ENCODE measurements at places on chromosomes 2 and 18.

DNA sequence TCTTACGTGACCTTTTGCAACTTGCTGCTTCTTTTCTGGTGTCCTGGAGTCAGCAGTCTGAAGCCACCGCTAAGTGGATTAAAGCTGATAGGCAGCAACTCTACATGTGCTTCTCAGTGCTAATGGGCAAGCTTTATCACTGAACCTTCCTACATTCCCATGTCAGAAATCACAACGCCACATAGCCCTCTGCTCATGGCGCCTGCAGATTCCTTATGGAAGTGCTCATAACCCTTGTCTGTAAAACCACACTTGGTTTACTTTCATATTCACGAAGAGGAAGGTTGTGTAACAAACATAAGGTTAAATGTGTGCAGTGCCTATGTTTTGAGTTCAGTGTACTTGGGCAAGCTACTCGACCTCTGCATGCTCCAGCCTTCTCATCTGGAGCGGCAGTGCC, 319.8 kb downstream of the FBXO15 start:
- no peak for DNase-seq

GRCh38 chr18:55173291-55173690, 214.0 kb upstream of the CCDC68 start:
- DNase-seq, result no peak

DNA sequence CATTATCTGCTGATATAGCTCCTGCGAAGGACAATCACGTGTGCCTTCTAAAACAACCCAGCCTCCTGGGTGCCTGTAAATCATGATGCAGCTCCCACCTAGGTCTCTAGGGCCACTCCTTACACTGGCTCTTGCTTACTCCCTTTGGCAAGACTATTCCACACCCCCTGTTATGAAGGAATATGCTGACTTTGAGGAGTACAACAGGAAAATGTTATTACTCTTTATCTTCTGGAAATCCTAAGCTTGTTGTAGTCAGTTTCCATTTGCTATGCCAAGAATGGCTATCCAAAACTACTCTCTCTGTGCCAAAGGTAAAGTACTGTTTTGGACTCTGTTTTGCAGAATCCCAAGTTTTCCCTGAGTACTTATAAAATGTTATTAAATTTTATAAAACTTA, 7.7 kb downstream of the SGO2 start:
- no peak for DNase-seq

DNA sequence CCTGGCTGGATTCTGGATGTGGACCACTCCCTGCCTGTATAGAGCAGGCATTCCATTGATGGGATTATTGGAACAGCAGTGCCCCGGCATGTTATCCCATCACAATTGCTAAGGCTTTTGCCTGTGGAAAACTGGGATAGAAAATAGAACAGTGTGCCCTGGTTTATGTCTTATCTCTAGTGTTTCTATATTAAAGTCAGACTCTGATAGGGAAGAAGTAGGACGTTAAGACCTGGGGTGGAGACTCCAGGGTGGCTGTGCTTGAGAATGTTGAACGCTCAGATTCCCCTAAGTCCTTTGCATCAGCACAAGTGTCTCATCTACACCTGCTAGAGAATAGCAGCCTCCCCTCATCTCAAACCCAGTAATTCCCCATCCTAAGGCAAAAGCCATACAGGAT, 10.8 kb upstream of the NETO1 start:
- DNase-seq, result no peak

GRCh38 chr2:196854629-196855028, 45.5 kb upstream of the C2orf66 start:
- DNase-seq, result no peak

DNA sequence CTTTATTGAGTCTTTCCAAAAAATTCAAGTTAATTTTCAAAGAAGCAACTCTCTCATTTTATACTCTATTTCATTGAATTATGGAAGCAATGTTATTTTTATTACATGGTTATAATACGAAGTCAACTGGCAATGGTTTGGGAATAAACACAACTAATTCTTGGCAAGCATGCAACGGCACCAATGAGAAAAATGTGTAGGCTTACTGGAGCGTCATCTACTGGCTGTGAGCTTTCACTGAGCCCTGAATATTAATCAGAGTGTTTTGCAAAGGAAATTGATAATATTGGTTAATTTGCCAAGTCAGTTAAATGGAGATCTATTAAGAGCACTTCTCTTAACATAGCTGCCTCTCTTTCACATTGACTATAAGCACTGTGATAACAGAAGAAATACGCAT, 163.9 kb downstream of the IKZF2 start:
- DNase-seq, result no peak

DNA sequence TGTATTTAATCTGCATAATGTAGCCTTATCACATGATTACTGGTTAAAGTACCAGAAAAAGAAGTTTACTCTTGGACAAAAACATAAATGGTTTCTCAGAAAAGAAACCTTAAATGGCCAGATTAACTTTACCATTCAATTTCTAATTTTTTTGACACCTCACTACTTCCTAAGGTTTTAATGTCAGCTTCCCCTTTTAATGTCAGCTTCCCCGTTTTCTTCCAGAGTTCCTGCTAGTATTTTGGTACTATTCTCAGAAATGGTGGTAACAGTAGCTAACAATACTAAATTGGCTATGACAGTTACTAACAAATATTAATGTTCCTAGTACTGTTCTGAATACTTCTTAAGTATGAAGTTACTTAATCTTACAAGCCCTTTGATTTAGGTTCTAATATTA, 22.4 kb upstream of the SLC8A1 start:
- no peak for DNase-seq

GRCh38 chr2:122203523-122203922, 448.1 kb downstream of the TSN start:
- DNase-seq, result no peak

GRCh38 chr18:69444221-69444620, 43.5 kb downstream of the DOK6 start:
- no peak for DNase-seq

- no peak for DNase-seq
Observed at GRCh38 chr18:37412829-37413228, 152.8 kb downstream of the CELF4 start.

DNA sequence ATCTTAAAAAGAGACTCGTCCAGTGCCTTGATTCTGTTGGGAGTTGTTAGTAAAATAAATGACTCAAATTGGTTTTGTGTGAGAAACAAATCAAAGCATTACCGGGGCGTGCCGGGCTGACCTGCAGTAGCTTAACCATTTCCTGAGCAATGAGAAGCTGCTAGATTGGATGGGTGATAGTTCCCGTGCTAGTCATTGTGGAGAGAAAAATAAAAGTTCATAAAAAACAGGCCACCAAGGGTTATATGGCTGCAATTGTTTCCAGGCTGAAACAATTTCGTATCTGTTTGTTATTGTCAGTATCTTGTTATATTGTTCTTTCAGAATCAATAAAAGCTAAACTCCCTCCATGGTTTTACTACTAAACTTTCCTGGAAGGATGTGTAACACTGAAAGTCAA, 314.4 kb downstream of the MTX2 start:
- DNase-seq, result no peak

DNA sequence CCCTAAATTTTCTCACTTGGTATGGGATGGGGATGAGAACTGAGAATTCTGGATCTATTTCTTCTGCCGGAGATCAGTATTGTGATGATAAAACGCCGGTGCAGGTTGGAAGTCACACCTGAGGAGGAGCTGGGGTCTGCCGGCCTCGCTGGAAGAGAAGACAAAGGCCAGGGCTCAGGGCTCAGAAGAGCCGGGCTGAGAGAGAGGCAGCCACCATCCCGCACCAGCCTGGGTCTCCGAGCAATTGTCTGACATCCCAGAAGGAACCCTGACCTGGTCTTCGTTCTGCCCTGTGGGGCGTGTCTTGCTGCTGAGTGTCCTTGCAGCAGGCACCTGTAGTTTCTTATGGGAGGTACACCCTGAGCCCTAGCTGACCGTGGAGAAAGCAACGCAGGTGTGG, 31.4 kb upstream of the SALL3 start:
- no peak for DNase-seq

GRCh38 chr2:10824191-10824590, 11.6 kb upstream of the PDIA6 start:
- no peak for DNase-seq

DNA sequence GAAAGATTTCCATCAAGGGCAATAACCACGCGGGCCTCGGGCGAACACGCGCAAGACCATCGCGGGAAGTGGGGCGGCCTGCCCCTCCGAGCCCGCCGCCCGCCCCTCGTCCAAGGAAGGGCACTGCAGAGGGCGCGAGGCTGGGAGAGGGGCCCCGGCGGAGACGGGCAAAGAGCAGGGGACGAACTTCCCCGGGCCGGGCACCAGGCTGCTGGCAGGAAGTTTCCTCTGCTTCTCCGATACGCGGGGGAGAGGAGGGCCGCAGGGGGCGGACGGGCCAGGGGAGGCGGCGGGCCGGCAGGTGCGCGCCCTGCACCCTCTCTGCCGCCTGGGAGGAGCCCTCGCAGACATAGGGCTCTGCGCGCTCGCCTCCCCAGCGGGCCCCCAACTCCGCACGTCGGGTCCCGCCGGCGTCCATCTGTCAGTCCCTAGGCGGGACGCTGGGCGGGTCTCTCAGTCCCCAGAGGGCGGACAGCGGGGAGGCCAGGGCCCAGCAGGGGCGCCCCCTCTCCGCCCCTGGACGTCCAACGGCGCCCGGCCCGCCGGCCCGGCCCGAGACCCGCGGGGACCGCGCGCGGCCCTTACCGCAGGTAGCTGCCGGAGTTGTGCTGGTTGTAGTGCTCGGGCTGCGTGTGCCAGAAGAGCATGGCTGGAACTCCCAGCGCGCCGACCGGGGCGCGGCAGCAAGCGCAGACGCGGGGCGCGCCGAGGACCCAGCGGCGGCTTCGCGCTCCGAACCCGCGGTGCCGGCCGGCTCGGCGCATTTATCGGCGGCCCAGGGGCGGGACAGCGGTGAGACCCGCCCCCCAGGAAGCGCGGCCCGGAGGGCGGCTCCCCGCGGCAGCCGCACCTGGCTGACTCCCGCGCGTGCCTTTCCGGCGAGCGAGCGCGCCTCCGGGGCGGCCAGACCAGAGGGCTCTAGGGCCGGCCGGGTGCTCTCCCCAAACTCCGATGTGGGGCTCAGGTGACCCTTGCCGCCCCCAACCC, at the start of gene TFCP2L1:
Gene TFCP2L1 (minus strand): TSS at position 740 of the 987 bp plus-strand sequence. CDS start 93 bp downstream, at position 647.
- DNase-seq, result no peak

GRCh38 chr2:152407806-152408205, 72.8 kb downstream of the FMNL2 start:
- DNase-seq, result no peak

- DNase-seq, result no peak
Observed at GRCh38 chr2:169105476-169105875, 36.1 kb downstream of the DHRS9 start.

DNA sequence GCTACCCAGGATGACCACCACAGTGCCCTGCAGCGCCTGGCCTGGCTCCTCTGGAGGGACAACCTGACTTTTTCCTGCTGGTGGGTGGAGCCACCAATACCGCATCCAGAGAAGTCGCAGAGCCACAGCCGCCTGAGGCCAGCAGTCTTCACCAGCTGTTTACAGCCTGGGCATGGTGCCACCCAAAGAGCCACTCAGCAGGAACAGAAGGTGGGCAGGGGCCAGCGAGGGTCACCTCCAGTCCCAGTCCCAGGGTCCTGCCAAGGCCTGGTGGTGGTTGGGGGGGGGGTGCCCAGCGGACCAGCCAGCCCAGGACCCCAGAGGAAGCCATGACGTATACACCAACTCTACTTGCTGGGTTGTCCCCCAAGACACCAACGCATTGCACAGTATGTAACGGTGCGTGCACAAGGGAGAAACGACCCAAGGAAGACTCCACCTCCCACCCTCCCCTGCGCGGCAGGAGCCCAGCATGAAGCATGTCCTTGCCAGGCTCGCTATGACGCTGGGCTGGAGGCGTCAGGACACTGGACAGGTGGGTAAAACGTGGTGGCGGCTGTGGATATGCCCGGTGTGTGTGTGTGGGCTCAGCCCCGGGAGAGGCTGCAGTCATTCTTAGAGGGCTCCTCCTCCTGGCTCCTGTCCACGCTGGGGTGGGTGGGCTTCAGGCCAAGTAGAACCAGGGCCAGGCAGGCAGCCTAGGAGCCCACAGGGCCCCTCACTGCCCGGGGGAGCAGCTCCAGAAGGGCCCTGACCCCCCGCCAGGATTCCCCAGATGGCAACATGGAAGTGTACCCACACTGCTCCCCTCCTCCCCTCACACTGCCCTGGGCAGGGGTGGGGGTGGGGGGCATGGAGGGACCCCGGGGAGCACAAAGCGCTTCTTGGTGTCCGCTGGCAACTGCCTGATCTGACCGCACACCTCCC, 49.3 kb downstream of the HS6ST1 start:
- no peak for DNase-seq

GRCh38 chr2:54704688-54705605, 18.5 kb upstream of the EML6 start:
- DNase-seq, result no peak

DNA sequence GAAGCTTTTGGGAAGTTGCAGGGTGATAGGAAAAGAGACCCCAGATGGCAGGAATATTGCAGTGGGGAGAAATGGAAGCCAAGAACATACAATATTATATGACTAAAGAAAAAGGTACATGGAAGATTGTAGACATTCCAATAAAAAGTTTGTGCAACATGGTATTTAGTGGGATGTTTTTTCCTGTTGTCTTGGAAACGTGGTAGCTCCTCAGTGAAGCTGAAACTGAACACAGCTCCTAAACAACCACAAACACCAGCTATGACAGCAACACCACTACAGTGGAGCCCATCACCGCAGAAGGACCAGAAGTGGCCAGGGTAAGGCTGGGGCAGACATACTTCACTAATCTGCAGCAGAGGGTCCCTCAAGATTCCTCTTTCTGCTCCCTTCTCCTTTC, 246.8 kb downstream of the CDH20 start:
- DNase-seq, result no peak

GRCh38 chr2:88641330-88641729, 14.1 kb upstream of the EIF2AK3 start:
- no peak for DNase-seq

DNA sequence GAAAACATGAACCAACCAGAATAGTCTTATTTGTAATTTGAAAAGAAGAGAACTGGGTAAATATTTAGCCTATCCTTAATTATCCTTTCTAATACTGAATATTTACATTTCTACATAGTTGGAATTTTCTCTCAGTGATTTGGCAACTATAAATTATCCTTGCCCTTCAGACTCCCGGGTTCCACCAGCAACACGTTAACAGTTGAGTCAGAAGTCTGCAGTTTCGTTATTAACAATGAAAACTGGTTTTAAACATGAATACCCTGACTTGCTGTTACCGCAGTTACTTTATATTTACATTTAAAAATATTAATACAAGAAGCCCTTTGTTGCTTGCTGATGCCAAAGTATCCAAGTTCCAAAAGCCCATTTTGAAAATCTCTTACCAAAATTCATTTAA, 673.0 kb downstream of the ARHGAP15 start:
- DNase-seq, result no peak
